ENCODE measurements at places on chromosomes 3 and 15.

GRCh38 chr15:78168608-78169007 is 19.4 kb downstream of the IDH3A start:
- DNase-seq = no peak

- no peak for DNase-seq
These were observed 177.7 kb downstream of the VGLL4 start for GRCh38 chr3:11465744-11466616.

DNA sequence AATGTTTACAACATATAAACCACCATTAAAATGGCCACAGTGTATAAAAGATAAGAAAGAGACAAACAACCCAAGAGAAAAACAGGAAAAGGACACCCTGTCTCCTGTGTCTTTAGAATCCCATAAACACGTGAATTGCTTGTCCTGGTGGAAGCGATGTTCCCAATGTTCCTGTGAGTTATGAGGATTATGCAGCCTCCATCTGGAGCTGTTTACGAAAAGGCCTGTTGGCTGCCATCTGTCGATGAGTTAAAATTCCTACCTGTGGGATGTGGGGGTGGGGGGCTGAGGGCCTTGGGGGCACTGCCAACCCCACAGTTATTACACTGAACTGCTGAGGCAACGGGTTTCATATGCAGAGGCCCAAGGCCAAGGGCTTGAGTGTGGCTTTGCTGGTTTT is 13.6 kb downstream of the NISCH start:
- DNase-seq = no peak

DNA sequence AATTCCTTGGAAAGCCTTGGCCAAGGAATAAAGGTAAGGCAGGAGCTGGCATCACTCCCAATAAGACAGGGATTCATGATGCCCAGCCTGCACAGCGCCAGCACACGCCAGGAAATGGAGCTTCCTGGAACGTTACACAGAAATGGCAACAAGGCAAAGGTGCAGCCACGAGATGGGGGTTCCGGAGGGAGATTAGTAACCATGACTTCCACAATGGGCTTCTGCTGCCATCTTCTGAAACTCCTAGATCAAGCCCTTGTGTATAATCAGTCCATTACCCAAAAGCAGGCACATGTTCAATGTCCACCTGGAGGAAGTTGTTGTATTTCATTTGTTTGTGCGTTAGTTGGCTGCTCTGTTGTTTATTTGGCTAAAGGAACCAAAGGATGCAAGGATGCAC is 131.2 kb upstream of the TRIM42 start:
- no peak for DNase-seq

GRCh38 chr3:52959773-52960172 is 62.4 kb upstream of the STIMATE start:
- DNase-seq = no peak

DNA sequence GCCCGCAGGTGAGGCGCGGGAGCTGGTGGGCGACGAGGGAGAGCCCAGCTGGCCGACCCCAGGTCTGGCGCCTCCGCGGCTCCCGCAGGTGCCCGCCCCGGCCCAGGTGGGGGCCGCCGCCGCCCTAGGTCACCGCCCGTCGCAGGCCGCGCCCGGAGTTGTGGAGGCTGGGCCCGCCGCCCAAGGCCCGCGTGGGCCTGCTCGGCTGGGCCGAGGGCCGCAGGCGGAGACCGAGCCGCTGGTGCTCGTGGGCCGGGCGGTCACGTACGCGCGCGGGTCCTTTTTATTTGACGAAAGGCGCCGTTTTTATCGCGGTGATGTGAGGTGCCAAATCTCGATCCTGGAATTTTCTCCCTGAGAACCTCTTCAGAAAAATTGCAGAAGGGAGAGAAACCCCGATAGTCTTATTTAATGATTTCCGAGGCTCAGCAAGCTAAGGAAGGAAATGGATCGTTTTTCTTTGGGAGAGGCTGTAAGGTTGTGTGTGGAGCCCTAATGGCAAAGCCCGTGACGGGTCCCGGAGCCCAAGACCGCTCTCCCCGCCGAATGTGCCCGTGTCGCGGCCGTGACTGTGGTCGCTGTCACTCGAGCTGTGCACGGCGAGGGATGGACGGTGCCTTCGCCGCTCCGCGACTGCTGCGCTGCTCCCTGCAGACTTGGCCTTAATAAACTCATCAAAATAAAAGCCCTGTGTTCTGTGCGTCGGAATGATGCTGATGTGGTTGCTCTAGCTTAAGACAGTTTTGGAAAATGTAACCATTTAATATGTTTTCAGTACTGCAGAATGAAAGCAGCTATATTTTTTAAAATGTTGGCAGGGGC is 612 bp downstream of the APPL1 start:
- peak; percentile 21 for DNase-seq

DNA sequence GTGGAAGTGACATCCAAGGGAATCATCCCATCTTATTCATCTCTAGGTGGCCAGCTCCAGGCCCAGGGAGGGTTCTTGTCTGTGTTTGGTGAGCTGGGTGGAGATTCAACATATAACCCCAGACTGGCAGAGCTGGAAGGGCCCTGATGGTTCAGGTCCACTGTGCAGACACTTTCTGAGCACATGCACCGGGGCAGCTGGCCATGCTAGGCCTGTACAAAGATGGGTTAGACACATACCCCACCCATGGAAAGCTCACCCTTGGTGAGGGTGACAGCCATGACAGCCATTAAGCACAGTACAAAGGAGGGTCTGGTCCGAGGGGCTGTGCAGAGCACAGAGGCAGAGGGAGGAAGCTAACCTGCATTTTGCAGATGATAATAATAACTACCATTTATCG is 100.4 kb downstream of the CORO2B start:
- no peak for DNase-seq

DNA sequence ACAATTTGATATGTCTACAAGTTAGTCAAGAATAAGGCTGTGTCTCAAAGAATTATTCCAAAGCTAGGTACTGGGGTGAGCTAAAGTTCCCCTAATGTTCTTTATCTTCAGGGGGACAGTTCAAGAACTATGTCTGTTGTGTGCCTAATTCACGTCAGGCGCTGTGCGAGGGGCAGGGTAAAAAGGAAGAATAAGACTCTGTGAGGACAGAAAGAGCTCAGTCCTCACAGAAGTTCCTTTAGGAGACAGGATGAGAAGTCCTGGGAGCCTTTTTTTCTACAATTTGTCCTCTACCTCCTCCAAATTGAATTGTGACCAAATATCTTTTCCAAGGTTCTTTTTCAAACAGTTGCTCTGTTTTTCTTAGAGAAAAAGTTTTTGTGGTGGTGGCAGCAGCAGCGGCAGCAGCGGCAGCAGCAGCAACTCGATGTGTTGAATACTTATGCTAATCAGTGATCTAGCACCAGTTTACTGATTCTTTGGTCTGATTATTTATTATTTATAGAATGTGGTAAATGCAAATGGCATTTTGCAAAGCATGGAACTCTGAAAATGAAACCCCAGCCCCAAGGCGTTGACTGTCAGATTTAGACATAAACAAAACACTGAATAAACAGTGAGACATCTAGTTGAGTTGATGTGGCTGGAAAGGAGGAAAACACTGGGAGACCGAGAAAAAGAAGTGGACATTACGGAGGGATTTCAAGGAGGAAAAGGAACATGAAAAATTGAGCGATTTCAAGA is 88.6 kb downstream of the GTPBP8 start:
- DNase-seq = no peak

DNA sequence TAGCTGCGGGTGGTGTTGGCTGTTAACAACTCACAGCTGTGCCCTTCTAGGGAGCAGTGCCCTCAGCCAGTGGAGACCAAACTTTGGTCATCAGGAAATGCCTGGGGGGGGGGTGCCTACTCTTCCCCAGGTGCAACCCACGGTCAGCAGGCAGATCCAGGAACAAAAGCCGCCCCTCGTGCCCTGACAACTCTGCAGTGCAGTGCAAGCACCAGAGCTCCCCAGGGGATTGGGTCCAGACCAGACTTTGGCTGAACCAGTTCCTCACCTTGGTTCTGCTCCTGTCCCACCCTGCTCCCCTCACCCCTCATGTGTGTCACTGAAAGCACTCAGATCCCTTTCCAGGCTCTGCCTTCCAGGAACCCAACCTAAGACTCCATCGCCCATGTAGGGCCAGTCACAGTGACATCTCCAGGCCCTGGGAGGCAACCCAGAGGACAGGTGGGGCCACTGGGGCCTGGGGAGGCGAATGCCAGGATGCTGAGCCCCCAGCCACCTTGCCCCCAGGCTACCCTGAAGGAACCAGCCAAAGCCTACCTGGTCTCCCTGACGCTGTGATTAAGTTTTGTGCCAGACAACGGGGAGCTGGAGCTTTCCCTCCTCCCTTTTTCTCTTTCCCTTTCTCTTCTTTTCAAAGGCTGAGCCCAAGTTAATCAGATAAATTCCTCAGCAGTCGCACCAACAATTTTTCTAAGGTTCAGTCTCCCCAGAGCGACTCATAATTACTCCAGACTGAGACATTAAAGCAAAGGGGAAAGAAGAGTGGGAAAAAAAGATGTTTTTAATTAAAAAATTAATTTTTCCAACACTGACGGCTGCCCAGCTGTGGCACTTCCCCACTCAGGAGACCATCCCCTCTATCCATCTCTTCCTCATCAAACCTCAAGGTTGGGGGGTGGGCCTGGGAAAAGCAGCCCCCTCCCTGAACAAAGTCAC is 207.5 kb upstream of the LINGO1 start:
- no peak for DNase-seq

DNA sequence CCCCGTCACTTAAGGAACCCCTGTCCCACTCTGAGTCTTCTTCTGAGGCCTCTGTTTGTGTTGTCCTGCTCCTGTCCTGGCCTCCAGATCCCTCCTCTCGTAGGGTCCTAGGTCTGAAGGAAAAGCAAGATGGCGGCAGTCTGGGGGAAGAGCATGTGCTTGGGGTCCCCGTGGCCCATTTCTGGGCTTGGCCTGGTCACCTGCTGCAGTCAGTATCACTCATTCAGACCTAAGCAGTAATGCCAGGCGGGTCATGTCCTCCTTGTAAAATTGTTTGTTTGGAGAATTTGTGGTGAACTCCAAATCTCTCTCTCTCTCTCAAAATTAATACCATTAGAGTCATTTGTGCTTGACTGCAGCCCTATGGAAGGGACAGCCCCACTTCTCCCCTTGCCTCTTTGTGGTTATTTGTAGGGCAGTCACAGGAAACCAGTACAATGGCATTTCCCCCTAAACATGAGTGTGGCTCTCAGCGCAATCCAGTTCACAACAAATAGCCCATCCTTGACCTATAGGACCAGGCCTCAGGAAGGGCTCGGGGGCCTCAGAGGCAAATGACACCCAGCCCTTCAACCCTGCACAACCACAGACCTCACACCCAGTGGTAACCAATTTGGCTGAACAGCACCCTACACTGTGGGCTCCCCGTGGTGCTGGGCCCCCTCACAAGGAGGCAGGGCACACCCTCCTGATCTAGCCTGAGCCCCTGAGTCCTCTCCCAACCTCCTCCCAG is 173.5 kb downstream of the OR4M2 start:
- no peak for DNase-seq

- DNase-seq = no peak
These were observed 185.8 kb upstream of the CFAP20DC start for GRCh38 chr3:59235634-59236012.

- DNase-seq = no peak
These were observed 2.8 kb downstream of the FYCO1 start for GRCh38 chr3:45992821-45993221.

GRCh38 chr3:132596326-132596725 is 744 bp upstream of the ACKR4 start:
- no peak for DNase-seq

DNA sequence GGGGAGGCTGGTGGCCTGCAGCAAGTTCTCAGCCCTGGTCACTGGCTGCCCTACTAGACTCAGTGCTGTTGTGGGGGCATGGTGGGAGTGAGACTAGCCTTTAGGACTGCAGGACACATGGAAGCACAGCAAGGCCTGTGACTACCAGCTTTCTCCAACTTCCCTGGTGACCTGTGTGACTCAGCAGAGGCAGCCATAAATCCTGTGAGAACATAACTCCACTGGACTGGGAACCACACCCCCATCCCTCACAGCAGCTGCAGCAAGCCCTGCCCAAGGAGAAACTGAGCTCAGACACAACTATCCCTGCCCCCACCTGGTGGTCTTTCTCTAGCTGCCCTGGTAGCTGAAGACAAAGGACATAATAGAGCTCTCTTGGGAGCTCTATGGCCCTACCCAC is 111.3 kb downstream of the DCLK3 start:
- DNase-seq = no peak

GRCh38 chr3:67781218-67781617 is 126.8 kb upstream of the SUCLG2 start:
- DNase-seq = no peak

DNA sequence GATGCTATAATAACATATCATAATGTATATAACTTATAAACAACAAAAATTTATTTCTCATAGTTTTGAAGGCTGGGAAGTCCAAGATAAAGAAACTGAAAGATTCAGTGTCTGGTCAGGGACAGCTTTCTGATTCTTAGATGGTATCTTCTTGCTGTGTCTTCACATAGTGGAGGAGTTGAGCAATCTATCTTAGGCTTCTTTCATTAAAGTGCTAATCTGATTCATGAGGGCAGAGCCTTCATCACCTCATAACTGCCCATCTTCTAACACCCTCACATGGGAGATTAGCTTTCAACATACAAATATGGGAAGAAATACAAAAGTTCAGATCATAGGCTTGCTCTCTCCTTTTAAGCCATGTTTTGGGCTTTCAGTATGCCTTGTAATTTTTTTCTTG is 774.8 kb upstream of the EPHA6 start:
- no peak for DNase-seq
